Cardiac septum (tissue), 1 donor: ENCODE measurements at places on chromosomes 4 and X. TPM values are rescaled to one million over a fixed set of nuclear protein-coding genes. Genes with fewer than 3 reads are reported as not detected.

Gene CSAG1
- total RNA-seq = not detected

DNA sequence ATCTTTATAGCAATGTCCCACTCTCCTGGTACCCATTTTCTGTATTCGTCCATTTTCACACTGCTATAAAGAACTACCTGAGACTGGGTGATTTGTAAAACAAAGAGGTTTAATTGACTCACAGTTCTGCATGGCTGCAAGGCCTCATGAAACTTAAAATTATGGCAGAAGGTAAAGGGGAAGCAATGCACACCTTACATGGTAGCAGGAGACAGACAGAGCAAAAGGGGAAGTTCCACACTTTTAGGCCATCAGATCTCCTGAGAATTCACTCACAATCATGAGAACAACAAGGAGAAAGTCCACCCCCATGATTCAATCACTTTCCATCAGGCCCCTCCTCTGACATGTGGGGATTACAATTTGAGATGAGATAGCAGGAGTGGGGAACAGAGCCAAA is 49.7 kb downstream of the TMLHE start:
- DNase-seq = no peak

DNA sequence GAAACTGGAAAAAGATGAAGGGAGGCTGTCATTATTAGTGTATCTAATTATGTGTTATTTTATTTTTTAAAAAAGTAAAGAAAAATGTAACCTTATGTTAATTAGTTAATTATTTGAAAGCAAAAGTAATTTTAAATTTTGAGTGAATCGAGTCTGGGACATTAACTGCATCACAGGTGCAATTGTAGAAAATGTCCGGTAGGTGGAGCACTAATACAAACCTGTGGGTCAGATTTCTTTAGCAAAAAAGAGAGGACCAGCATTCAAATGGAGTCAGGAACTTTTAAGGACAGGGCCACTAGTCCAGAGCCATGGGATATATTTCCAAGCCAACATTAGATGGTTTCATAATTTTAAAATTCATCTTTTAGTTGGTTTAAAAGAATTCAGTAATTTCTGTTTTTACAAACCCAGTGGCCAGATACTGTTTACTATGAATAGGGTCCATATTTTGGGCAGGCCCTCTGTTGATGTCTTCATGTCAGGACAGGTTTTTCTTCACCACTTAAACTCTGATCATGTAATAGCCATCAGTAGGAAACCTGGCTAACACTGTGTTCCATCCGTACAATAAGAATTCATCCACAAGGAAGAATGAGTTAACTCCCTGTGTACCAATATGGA is 27.2 kb downstream of the BST1 start:
- DNase-seq = no peak

GRCh38 chr4:16783119-16783518 is 115.3 kb downstream of the LDB2 start:
- no peak for DNase-seq

GRCh38 chr4:127525608-127526007 is 107.1 kb upstream of the INTU start:
- no peak for DNase-seq
